Fibroblast of the conjunctiva (primary cell): ENCODE measurements at places on chromosomes 7 and 10.

- no peak for DNase-seq
Measured at GRCh38 chr10:119516381-119517234, 25.9 kb downstream of the RGS10 start.

GRCh38 chr10:82757901-82758300 is 882.9 kb downstream of the NRG3 start:
- DNase-seq: no peak

GRCh38 chr10:71475243-71475871 is 78.6 kb downstream of the CDH23 start:
- DNase-seq: no peak

DNA sequence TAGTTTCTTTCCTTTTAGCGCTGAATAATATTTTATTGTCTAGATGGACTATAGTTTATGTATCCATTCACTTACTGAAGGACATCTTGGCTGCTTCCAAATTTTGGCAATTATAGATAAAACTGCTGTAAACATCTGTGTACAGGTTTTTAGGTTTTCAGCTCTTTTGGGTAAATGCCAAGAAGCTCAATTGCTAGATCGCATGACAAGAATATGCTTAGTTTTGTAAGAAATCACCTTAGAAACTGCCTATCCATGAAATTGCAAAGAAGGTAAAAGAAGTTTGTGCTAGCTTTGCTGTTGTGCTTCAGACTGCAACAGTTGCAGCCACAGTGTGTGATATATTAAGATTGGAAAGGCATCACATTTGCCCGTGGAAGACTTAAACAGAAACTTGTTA is 103.2 kb upstream of the TNS3 start:
- DNase-seq: no peak

- DNase-seq: no peak
Measured at GRCh38 chr7:909358-910329, 33.3 kb downstream of the GET4 start.

DNA sequence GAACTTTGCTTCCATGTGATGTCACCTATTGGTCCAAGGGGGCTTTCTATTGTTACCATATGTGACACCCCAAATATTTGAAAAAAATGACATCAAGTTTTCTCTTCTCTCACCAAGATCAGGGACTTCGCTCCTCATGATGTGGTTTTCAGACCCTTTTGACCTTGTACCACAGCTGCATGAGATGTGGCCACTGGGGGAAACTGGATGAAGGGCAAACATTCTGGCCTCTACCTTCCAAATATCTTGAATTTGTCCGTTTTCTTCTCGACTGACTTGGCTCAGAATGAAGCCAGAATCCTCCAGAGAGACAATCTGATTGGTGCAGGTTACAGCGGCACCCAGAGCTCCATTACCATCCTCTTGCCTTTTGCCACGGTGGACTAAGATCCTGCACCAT is 122.7 kb downstream of the PRKCQ start:
- DNase-seq: no peak

- no peak for DNase-seq
Measured at GRCh38 chr10:86232644-86233043, 134.0 kb downstream of the GRID1 start.

GRCh38 chr10:60708666-60709065 is 69.6 kb upstream of the CDK1 start:
- DNase-seq: no peak

- DNase-seq: no peak
Measured at GRCh38 chr7:49125246-49125645, 200.9 kb downstream of the CDC14C start.

DNA sequence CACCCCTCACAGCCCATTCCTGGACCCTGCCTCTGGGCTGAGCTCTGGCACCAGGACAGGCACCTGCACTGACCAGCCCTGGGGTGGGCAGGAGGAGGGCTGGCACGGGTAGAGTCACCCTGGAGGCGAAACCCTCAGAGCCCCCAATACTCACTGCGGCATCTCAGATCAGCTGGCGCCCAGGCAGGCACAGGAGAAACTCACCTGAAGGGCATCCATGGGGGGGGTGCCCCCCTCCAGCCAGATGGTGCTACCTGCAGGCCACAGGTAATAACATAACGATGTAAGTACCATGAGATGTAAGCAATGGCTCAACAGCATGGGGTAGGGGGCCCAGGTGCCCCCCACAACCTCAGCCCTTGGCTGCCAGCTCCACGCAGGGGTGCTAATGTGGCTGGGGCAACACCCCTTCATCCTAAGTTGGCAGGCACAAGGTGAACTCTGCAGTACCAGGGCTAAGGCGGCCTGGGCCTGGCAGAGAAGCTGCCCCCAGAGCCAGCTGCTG is 12.1 kb upstream of the PYROXD2 start:
- DNase-seq: no peak

- DNase-seq: no peak
Measured at GRCh38 chr7:122974229-122974628, 21.3 kb downstream of the TAS2R16 start.

DNA sequence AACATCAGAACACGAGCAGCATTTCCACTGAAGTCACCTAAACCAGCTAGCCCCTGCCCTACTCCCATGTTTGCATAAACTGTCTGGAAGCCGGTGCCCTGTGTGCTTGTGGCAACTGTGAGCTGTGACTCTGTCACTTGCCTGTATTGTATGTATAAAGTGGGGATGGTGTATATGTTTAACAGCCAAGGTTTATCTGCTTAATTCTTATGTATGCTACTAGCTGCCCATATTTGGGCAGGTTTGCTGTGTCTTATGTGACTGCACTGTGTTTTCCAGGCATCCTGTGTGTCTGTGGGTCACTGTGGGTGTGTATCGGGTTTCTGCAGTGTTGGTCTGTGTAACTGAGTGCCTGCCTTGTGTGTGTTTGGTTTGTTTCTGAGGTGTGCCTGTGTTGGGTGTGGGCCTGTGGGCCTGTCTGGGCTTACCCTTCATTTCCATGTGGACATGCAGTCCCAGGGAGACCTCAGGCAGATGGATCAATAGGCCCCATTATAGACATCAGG is 9.3 kb downstream of the LBX1 start:
- DNase-seq: no peak

- peak; percentile 26 for DNase-seq
Measured at GRCh38 chr10:87092861-87093631, 1.6 kb downstream of the GLUD1 start.

DNA sequence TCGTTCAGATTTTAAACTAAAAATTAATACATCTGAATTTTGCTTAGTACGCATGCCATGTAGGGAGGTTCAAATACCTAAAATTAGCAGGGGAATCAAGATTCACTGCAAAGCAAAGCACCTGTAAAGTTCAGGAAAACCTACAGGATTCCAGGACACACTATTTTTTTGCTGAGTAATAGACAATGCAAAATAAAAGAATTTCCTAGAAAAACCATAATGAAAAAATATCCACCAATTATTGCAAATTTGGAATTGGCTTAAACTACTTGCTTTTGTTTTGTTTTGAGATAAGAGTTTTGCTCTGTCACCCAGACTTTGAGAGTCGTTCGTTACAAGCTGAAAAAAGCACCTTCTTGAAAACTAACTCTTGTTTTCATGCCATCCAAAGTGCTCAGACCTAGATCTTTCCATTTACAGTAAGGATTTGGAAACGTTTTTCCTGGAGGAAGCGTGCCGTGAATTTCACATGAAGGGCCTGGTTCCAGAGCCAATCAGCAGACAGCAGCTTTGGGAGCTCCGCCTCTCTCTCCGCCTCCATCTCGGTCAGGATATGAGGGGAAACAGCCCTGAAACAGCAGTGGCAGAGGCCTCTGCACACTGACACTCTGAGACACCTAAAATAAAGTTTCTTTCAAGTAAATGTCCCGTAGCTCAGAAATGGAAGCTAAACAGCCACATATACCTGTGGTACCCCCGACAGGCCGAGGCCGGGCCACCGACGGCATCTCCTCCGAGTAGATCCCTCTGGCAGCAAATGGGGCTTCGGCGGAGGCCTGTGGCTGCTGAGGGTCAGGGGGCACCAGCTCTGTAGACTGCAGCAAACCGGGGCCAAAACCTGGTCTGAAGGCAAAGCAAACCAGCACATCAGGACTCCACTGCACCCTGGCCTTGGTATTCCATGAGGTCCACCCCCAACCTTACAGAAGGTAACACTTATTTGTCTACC is 45.9 kb upstream of the ATP6V0A4 start:
- no peak for DNase-seq

DNA sequence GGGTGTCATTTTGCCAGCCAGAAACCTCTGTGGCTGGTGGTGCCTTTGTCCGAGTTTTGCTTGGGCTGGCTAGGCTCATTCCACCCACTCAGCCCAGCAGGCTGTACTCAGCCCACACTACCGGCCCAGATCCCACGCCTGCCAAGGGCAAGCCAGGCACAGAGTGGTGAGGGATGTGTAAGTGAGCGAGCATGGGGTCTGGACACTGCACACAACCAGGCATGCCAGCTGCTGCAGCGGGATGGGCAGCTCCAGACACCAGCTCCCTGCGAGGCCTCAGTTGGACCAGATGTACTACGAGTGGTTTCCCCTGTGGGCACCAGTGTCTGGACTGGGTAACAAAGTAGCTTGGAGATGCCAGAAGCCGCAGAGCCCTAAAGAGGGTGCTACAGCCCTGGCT is 134.2 kb upstream of the C7orf33 start:
- DNase-seq: no peak

DNA sequence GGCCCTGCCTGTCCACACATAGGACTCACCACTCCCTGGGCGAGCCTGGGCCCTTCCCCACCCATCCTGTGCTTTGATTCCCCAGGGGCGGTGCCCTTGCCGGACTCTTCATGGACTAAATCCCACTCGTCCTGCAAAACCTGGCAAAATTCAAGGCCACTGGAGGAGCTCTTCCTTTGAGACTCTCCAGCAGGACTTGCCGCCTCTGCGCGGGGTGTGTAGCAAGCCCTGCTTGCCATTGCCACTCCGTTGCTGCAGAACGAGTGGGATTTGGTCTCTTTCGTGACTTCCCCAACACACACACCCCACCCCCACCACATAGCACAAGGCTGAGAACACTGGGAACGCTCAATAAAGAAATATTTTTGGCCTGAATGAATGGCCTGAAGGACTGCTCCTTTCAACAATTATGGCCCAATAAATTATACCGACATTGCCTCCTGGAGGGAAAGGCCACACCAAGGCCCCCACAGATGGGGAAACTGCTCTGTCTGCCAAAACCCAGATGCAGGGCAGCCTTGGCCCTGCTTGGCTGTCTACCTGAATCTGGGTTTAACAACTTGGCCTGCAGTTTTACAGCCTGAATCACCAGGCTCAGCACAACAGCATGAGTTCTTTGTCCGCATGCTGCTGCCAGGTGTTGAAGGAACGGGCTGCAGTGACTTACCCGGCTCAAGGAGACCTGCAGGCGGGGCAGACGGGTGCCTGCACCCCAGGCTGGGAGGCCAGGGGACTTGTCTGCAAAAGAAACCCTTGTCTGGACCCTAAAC is 72.8 kb upstream of the KAT6B start:
- no peak for DNase-seq

- DNase-seq: no peak
Measured at GRCh38 chr10:43940898-43941837, 292.5 kb upstream of the ZNF32 start.

- DNase-seq: no peak
Measured at GRCh38 chr7:70926666-70927065, 205.3 kb upstream of the GALNT17 start.

DNA sequence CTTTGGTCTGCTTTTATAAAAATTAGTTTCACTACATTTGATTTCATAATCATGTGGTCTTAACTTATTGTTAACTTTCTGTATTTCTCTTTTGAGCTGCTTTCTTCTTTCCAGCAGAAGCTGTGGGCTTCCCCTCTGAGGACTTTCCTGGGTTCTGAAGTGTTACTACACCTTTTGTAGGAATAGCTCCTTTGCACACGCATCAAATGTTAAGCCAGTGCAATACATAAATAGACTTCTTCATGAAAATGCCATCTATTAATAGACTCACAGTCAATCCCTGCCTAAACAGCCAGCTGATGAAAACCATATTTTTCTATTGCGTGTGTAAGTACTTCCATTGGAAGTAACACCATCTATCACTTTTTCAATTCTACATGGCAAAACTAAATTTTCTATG is 1.5 kb downstream of the ABCB4 start:
- DNase-seq: no peak

- DNase-seq: no peak
Measured at GRCh38 chr7:108498481-108498880, 27.5 kb downstream of the PNPLA8 start.

DNA sequence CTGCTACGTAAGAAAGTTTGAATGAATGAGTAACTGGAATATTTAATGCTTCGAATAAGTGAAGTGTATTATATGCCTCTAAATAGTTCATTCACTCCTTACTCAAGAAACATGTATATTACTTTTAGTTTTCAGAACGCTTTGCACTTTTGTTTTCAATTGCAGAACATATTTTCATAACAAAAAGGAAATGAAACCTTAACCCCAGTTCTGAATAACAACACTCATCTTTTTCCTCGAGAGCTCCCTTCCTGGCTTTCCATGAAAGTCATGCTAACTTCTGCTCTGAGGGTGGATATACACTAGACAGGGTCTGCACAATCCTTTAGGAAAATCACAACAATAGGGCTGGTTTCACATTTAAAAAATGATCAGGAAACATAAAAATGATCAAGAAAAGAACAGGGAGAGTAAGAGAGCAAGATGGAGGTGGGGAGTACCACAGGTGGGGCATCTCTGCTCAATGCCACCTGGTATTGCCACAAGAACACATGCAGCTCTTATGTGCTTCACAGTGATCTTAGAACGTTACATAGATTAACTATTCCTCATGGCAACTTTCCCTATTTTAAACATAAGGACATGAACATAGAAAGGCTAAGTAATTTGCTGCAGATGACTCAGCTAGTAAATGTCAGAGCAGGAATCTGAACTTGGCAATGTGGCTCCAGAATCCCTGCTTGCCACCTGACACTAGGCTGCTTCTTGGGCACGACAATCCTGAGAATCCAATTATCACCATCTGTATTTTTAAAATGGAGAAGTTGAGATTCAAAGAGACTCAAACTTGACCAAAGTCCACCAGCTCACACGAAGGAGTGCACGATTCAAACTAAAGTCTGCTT is 219.5 kb upstream of the AOAH start:
- no peak for DNase-seq

DNA sequence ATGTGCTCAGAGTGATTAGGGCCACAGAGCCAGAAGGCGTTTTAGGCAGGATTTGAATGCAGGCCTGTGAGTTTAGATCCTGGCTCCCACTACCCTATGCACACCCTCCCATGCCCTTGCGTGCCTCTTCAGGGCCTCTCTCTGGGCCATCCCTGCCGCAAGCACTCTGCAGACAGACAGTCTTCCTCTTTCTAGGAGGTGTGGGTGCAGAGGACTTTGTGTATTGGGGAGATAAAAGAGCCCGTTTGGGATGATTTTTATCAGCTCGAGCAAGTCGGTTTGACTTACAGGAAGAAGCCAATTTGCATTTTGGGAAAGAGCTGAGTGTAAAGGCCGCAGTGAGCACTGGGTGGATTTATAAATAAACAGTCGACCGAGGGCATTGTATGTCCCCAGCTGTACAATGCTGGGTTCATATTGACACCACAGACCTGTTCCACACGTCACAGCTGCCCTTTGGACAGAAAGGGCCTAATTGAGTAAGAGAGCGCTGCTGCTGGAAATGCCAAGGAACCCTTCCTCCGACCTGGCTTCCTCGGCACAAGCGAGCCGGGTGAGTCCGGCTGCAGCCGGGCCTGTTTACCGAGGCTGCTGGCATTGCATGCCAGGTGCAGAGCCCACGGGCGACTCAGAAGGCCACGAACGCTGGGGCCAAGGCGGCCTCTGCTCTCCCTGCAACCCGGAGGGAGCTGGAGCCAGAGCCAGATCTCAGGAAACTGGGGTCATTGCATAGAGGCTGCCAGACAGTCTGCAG is 25.1 kb downstream of the ZMIZ1 start:
- DNase-seq: no peak
